Chondrocyte (in vitro differentiated cells): ENCODE measurements at places on chromosomes 3 and 15. TPM values are rescaled to one million over a fixed set of nuclear protein-coding genes. Genes with fewer than 3 reads are reported as not detected.

DNA sequence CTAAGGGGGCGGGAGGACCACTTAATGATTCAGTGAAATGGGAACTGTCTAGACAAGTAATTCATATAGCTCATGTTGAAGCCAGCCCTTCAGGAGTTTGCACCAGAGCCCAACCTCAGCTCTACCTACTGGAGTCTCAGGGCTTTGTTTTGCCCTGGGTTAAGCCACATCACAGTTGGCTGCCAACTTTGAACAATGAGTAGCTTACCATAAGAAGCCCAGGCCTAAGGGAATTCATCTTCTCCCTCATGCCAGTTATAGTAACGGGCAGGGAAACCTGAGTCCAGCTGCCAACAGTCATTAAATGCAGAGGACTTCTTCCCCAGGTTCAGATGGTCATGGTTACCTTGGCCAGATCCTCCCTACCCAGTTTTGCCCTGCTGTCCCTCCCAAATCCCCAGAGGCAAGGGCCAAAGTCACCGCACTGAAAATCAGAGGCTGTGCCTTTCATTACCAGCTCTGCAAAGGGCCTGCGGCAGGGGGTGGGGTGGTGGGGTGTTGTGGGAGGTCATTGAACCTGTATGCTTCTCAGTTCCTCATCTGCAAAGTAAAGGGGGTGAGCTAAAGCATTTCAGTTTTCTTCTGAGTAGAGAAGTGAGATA is 302.2 kb upstream of the NR2E3 start:
- DNase-seq = no peak
- H3K36me3 ChIP-seq = no peaks in the 10 kb centered on the region
- H3K4me1 ChIP-seq = peaks cover 26% of the 10 kb centered on the region
- H3K4me3 ChIP-seq = no peak overlapping the region

GRCh38 chr3:66029443-66029842 is 9.3 kb downstream of the MAGI1 start:
- H3K27me3 ChIP-seq = no peaks in the 10 kb centered on the region
- no peak overlapping the region for H3K27ac ChIP-seq
- H3K4me3 ChIP-seq = no peak overlapping the region
- peaks cover 4% of the 10 kb centered on the region for H3K4me1 ChIP-seq
- DNase-seq = no peak

Gene MASP1
- 0.34 to 2.0 TPM (median 0.92 TPM) in 3 replicates for total RNA-seq

GRCh38 chr3:93907132-93907531 is 66.6 kb downstream of the PROS1 start:
- no peak overlapping the region for H3K27ac ChIP-seq
- no peaks in the 10 kb centered on the region for H3K36me3 ChIP-seq
- no peak overlapping the region for H3K4me3 ChIP-seq
- no peaks in the 10 kb centered on the region for H3K27me3 ChIP-seq
- H3K4me1 ChIP-seq = peaks cover 6% of the 10 kb centered on the region

DNA sequence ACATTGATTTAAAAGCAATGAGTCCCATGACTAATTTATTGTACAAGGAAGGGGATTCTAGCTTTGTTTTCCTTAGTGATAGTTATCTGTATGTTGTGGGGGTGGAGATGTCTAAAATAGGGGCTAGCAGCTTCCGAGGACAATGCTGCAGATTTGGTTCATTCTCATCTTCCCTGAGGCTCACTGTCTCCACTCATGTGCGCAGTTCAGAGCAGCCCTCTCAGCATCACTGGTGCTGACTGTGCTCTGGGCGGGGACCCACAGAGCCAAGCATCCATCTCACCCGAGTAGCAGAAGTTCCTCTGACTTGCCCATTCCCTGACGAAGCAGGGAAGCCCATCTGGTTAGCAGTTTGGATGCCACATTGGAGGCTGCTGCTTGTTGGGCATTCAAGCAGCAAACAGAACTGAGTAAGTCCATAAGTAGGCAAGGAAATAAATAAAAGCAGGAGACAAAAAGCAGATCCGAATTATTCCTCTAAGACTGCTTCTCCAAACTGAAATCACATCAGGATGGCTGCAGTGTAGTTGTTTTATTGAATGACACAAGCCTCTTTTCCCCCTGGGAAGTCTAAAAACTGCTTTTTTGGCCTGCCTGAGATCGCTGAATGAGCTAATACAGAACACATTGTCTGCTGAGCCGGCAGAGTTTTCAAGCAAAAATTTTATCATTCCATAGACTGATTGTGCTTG is 27.5 kb downstream of the RARB start:
- no peaks in the 10 kb centered on the region for H3K36me3 ChIP-seq
- peak overlapping the region; percentile 93 for H3K27ac ChIP-seq
- H3K27me3 ChIP-seq = no peaks in the 10 kb centered on the region

DNA sequence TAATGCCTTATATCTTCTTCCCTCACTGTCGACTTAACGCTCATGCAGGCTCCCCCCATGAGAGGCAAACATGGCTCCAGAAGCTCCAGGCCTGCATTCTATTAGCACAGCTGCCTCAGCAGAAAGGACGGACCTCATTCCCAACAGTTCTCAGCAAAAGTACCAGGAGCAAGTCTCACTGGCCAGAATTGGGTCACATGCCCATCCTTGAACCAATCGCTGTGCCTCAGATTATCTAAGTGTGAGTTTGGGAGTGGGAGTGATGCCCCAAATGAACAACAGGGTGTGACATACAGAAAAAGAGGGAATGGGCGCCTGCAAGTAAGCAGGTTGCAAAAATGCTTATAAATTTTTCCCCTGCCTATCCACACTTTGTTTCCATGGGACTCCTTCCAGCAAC is 4.3 kb upstream of the RAD18 start:
- peaks cover 29% of the 10 kb centered on the region for H3K4me1 ChIP-seq
- no peak overlapping the region for H3K4me3 ChIP-seq
- no peak for DNase-seq
- no peaks in the 10 kb centered on the region for H3K27me3 ChIP-seq

Gene PLA2G4E
- total RNA-seq = not detected in 3 replicates

- H3K27me3 ChIP-seq = peaks cover 27% of the 10 kb centered on the region
- peaks cover 3% of the 10 kb centered on the region for H3K36me3 ChIP-seq
- H3K4me3 ChIP-seq = no peak overlapping the region
- no peak overlapping the region for H3K27ac ChIP-seq
Observed at GRCh38 chr15:50107157-50107556, 11.9 kb downstream of the ATP8B4 start.

- H3K36me3 ChIP-seq = no peaks in the 10 kb centered on the region
- peaks cover 4% of the 10 kb centered on the region for H3K27me3 ChIP-seq
- no peak overlapping the region for H3K4me3 ChIP-seq
- H3K4me1 ChIP-seq = peaks cover 17% of the 10 kb centered on the region
- DNase-seq = no peak
Observed at GRCh38 chr3:154904328-154904727, 175.8 kb upstream of the MME start.

DNA sequence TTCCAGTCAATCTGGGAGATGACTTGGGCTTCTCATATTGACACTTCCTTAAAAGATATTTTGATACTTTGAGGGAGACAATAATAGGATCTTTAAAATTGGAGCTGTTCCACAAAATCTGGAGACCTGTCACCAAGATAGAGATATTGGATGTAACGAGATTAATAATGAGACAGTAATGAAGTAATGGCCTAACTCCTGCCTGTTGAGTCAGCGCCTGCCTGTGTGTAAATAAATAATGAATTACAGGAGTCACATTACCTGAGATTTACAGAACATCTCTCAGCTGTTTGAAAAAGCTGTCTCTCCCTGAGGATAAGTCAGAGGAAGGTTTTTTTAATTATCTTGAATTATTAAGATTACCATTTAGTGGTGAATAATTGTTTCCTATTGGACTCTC is 43.8 kb upstream of the MITF start:
- no peak overlapping the region for H3K27ac ChIP-seq
- DNase-seq = no peak
- no peaks in the 10 kb centered on the region for H3K27me3 ChIP-seq
- H3K36me3 ChIP-seq = no peaks in the 10 kb centered on the region
